ENCODE measurements at places on chromosomes 13 and 19.

DNA sequence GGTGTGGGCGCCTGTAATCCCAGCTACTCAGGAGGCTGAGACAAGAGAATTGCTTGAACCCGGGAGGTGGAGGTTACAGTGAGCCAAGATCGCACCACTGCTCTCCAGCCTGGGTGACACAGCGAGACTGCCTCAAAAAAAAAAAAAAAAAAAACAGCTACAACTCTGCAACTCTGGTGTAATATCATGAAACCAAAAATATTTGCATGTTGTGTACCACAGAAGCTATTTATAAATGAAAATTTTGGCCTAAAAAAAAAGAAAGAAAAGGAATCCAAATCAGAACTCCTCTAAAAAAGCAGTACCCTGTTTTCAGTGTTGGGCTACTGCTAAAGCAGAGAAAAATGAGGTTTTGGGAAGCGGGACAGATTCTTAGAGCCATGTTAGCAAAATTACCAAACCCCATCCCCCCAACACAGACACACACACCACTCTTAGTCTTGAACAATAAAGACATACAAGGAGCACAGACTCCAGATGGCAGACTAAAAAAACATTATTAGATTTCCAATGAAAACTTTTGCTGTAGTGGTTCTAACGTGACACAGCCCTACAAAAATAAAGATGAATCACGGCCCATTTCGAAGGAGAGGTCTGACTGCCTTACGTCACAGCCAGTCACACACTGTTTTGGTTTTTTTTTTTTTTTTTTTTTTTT is 51.5 kb downstream of the INSR start:
- peak; percentile 80 for DNase-seq

DNA sequence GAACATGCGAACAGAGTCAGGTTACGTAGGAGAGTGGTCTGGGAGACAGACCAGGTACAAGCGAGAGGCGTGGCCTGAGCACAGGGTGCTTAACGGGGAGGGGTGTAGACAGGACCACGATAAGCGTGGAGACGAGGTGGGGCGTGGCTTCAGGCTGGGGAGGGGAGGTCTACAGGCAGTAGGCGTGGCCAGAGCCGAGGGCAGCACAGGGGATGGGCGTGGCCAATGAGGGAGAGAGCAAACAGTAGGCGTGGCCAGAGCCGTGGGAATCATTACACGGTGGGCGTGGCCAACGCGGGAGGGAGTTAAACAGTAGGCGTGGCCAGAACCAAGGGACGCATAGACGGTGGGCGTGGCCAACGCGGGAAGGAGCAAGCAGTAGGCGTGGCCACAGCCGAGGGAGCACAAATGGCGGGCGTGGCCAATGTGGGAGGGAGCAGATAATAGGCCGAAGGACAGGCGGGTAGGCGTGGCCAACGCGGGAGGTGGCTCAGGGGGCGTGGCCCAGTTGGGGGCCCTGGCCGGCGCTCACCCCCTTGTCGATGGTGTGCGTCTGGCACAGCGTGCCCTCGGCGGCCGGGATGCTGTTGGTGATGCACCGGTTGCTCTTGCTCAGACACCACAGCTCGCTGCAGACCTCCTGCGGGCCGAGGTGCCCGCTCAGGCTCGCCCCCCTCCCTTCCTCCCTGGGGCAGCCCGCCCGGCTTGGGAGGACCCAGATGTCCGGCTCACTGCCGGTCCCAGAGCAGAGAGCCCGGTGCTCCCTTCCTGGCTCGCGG is 15.2 kb upstream of the MYO1F start:
- peak; percentile 77 for DNase-seq

DNA sequence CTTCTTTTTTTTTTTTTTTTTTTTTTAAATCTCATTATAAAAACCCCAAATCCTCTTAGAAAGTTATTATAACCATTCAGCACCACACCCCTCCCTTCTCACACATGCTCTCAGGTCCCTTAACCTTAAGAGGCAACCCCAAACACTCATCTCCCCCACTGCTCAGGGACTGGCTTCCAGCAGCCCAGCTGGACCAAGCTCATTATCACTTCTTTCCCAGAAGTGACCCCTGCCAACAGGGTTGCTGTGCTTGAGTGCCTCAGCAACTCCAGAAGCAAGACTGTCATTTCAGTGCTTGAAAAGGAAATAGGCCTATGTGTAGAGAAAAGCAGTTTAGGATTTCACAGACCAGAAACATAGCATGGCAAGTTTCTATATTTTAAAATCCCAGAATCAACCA is 84.3 kb downstream of the SLAIN1 start:
- no peak for DNase-seq

DNA sequence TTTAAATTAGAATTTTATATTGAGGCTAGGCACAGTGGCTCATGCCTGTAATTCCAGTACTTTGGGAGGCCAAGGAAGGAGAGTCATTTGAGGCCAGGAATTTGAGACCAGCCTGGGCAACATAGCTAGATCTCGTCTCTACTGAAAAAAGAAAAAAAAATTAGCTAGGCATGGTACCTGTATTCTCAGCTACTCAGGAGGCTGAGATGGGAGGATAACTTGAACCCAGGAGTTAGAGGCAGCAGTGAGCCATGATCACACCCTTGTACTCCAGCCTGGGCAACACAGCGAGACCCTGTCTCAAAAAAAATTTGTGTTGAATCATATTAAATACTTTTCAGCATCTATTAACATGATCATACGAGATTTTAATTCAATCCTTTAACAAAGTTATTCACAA is 4.9 kb downstream of the PMIS2 start:
- no peak for DNase-seq

DNA sequence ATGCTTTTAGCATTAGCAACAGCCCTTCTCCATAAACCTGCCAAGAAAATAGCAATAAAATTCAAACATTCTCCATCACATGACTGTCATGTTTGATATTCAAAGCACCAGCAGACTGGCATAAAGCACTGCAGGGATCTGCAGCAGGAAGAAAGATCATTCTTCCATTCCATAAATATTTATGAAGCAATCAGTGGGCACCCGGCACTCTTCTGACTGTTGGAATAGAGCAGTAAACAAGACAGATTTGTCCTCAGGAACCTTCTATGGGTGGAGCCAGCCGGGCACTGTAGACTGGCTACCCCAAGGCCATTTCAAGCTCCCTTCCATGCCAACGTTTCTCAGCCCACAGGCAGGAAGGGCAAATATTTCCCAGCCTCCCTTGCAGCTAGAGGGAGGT is 25.5 kb downstream of the PLA2G4C start:
- DNase-seq: no peak

DNA sequence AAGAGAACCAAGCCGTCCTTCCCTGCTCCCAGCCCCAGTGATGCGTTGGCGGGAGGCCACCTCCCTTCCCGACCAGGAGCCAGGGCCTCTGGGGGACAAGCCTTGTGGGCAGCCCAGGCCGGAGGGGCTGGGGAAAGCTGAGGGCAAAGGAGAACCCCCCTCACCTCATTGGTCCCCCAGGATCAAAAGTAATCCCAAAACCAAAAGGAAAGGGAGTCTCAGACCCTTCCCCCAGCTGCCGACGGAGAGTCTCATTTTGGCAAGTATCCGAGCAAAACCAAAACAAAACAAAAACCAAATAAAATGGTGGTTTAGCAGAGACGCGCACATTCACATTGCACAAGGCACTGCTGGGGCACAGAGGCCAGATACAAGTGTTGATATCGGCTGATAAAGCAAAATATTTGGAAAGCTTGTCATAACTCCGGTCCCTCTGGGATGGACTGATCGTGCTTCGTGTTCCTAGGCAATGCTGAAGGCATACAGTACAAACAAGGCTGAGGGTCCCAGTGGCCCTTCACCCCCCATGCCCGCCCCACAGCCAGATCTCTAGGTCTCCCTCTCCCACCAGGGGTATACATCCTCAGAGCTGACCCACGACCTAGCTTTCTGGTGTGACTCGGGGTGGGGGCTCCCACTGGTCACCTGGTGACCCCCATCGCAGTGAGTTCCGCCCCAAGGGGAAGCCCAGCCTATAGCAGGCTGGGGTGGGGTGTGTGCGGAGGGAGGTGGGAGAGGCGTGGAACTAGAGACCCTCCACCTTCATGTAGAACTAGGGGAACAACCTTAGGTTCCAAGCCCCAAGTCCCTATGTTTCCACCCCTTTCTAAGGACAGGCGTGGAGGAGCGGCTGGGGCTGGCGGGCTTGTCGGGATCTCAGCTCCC is 2.1 kb downstream of the CEBPA start:
- DNase-seq: peak; percentile 75

- DNase-seq: peak; percentile 30
These were observed 1.8 kb upstream of the SSBP4 start for GRCh38 chr19:18417250-18418028.
